Activated CD4-positive, alpha-beta T cell treated with anti-CD3 and anti-CD28 coated beads, Interleukin-2, amount 10 ng/mL, durations not matched to agents 24 days and 14 days (primary cell): ENCODE measurements at places on chromosomes 12 and 14.

- DNase-seq = no peak
Observed at GRCh38 chr12:63880742-63881263, 36.3 kb downstream of the SRGAP1 start.

DNA sequence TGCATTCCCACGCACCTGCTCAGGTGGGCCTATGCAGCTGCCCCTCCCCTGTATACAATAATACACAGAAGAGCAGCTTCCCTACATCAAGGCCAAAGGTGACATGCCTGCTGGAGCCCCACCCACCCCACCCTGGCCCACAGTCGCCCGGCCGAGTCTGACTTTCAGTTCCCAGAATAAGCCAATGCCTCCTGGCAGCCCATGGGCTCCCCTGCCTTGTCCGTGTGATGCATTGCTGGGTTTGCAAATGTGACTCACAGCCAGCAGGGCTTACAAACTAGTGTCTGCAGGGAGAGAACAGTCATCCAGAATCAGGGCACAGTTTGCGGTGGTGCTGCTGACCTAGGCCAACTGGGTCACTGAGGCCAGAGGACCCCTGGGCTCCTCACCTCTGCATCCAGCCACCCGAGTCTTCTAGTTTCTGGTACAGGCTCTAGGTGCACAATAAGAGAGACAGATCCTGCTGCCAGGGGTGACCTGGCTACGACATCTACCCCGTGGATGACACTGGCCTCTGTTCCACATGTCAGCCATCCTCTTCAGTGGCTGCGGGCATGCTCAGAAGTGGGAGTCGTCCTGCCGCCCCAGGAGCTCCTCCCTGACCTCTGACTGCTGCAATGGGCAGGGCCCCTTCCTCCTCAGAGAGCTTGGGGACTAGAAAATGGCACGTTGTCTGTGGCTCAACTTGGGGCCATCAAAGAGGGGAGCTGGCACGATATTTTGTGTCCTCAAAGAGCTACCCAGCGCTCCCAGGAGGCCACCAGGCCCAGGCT lies 84.5 kb downstream of the CHGA start:
- DNase-seq = no peak

GRCh38 chr12:110668480-110669192 lies 20.3 kb downstream of the HVCN1 start:
- DNase-seq = no peak

DNA sequence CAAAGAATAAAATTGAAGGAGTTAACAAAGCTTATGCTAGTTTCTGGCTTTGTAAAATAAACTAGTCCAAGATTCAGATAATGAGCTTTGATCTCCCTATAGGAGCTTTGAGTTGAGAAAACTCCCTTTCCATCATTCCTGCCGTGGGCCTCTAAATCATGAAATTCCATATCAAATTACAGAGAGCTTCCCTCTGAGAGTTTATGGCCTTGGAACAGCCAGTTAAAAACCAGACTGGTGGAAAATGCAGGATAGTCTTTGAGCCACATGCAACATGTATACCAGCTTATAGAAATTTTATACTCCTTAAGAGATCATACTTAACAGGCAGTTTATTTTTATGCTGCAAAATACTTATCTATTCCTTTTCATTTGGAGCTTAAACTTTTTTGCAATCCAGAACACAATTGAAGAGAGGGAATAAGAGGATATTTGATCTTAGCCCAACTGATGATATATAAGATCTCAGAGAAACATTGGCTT lies 175.8 kb upstream of the ATP2B1 start:
- DNase-seq = peak; percentile 16

DNA sequence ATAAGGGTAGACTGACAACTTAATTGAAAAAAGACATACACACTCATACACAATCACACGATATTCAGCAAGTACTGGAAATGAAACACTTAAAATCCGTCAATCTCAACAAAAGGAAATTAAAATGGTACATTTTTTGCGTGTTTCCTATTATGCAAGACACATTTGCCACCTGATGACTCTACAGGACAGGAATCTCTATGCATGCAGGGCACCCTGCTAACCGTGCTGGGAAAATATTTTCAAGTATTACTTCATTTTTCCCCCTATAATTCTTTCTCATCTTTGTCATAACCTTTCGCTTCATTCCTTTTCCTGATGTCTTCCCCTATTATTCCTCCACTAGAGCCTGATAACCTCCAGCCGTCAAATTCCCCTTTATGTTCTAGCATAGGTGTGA lies 150.2 kb downstream of the TMEM132D start:
- no peak for DNase-seq

GRCh38 chr12:5588176-5588575 lies 156.3 kb downstream of the NTF3 start:
- DNase-seq = no peak

DNA sequence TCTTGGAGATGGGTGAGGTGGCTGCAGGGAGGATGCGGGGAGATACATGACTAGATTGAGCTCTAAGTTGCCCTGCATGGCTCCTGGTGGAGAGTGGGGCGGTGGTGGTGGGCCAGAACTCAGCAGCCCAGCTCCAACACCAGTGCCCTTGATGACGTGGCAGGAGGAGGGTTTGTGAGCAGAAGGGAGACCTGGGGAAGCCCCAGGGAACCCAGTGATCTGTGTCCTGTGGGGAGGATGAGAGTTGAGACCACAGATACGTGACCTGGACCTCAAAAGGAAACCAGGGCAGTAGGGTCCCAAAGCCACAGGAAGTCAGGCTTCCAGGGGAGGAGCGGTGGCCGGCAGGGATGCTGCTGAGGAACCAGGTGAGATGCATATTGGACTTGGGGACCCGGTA lies 989.1 kb upstream of the TMEM132C start:
- no peak for DNase-seq

- DNase-seq = peak; percentile 84
Observed at GRCh38 chr14:69712599-69713088, 54.3 kb upstream of the SRSF5 start.

- DNase-seq = no peak
Observed at GRCh38 chr12:112162241-112162790, 37.0 kb downstream of the TRAFD1 start.

DNA sequence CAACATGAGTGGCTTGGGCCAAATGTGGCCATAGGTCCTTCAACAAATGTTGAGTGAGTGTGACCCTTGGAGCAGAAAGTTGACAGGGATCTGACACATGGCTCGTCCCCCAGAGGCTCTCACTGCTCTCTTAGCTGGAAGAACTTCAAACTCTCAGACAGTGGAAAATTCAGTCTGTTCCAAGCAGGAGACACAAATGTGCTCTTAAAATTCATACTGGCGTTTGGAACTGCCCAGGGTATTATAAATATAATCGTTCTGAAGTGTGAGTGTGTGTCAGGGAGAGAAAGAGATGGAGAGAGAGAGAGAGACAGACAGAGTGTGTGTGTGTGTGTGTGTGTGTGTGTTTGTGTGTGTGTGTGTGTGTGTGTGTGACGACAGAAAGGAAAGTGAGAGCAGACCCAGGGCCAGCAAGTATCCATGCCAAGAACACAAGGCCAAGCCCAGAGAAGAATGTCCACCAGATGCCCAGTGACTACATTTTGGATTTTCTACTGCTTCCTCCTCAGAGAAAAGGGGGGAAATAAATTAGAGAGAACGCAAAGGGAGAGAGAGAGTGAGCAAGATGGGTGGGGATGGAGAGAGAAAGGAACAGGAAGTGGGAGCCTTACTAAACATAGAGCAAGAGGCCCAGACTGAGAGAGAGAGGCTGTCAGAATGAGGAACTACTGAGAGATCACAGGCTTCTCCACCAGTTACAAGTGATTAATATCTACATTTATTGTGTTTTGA lies 193.6 kb upstream of the NUDT4 start:
- DNase-seq = peak; percentile 66

- DNase-seq = no peak
Observed at GRCh38 chr12:110171186-110171538, 47.0 kb downstream of the IFT81 start.

GRCh38 chr14:69853774-69854173 lies 25.4 kb upstream of the SMOC1 start:
- DNase-seq = no peak

DNA sequence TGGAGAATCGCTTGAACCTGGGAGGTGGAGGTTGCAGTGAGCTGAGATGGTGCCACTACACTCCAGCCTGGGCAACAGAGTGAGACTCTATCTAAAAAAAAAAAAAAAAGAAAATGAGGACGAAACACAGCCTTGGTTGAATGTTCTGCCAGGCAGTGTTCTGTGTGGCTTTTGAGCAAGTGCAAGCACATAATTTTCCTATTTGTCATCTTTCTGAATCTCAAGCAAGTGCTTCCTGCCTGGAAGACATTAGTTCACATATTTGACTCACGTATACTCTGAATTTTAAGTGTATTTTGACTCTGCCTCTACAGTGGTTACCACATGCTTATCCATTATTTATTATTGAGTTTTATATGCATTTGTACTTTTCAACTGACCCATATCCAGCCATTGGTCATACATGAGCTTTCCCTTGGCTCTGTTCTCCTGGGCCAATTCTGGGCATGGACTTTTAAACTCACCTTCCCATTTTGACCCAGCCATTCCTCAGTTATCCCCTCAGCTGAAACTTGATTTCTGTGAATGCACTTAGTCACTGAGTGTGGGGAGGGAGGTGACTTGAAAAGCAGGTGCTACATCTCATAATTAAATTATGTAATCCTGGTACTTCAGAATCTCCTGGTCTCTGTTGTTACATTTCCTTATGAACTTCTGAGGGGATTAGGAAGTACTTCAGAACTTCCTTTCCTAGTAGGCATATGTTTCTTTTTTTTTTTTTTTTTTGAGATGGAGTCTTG lies 8.1 kb downstream of the OR10G2 start:
- no peak for DNase-seq

DNA sequence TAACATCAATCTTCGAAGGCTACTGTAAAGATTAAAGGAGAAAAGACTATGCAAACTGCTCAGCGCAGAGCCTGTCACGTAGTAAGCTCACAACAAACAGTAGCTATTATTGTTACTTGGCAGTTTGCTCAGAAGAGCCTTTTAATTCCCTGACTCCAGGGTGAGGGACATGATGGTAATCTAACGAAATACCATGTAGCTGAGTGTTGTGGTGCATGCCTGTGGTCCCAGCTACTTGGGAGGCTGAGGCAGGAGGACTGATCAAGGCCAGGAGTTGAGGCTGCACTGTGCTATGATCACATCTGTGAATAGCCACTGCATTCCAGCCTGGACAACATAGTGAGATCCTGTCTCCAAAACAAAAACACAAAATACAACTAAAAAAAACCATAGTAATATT lies 22.8 kb downstream of the HEBP1 start:
- no peak for DNase-seq

GRCh38 chr14:30854492-30854891 lies 19.9 kb upstream of the COCH start:
- no peak for DNase-seq

DNA sequence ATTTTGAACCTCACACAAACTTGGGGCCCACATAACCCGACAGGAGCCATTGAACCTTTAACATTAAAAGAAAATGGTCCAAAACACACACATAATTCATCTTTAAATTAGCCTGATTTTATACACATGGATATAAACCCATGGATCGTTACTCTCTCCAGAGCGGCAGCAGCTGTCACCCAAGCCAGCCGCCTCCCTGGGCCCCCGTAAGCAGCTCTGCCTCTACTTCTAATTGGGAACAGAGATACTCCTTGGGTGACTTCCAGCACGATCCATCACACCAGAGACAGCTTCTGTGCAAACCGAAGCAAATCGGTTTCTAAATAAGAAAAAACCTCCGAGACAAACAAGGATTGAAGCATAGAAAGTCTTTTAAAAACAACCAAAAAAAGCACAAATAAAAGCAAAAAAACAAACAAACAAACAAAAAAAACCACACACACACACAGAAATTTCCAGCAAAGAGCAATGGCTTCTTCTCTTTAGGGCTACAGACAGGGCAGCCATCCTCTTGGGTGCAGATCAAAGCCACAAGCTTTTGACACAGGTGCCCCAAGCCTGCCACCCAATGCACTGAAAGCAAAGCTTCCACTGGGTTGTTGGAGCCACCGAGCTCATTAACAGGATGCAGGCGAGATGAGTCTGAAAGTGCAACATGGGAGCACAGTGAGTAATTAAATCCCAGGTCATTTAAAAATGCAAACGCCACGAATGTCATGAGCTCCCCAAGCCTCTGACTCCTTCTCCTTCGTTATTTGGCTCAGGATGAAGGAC lies 156.9 kb downstream of the DPF3 start:
- no peak for DNase-seq

DNA sequence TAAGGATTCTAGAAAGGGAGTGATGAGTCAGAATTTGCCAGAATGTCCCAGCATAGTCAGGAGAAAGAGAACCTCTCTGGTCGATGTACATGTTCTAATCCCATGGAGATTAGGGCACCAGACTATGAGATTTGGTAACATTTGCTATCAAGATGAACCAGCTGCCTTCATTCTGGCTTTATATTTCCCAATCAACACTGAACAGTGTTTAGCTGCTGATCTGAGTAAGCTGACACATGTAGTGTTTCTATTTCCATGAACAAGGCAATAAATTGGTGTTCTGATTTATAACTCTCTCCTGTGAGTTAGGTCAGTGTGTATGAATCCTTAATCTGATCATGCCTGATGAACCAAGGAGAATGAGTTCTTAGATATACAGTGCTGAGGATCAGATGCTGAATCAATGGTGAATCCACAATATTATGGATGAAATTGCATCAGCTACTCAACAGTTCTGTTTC lies 158.0 kb upstream of the AMIGO2 start:
- DNase-seq = no peak

- no peak for DNase-seq
Observed at GRCh38 chr12:105036937-105037649, 47.2 kb downstream of the ALDH1L2 start.

GRCh38 chr14:93005135-93005813 lies 82.3 kb downstream of the CHGA start:
- no peak for DNase-seq

DNA sequence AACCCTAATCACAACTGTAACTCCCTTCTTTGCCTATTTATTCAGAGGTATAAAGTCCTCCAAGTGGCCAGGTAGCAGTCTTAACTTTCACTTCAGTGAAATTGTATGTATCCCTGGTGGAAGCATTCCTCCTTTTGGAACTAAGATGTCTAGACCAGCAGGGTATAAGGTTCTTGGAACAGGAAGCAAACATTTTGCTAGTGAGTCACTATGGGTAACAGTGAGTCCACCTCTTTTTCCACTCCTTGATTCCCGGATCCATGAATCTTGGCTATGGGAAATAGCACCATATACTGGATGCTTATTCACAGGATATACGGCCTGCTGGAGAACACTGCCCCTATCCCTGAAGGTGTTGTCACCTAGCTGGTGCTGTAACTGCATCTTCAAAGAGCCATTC lies 80.2 kb downstream of the KCNA5 start:
- no peak for DNase-seq

DNA sequence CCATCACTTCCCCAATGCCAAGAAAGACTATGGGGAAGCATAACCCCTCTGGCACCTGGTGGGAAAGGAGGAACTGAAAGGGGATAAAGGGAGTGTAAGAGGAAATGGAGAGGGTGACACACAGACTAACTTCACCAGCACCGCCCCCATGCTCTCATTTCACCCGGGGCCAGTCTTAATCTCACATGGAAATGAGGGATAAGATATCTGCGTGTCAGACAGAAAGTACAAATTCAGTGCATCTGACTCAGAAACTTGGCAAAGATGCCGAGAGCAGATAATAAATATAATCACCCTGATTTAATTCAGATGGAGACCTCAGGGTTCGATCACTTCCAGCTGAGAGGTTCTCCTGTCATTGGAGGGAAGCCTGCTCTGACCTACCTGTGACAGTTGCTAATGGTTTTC lies 191.6 kb downstream of the DUSP6 start:
- DNase-seq = peak; percentile 70

- DNase-seq = no peak
Observed at GRCh38 chr12:118312578-118312977, 60.1 kb downstream of the TAOK3 start.

- DNase-seq = no peak
Observed at GRCh38 chr12:122651520-122652224, 51.5 kb downstream of the HCAR2 start.

- DNase-seq = peak; percentile 50
Observed at GRCh38 chr14:103688906-103689902, 26.0 kb downstream of the XRCC3 start.
